Activated CD8-positive, alpha-beta memory T cell treated with anti-CD3 and anti-CD28 coated beads, Interleukin-2, amount 50 U/mL, for 4 hours (primary cell): ENCODE measurements at places on chromosomes 4 and X.
A peak's percentile ranks its signal among the peaks of the same experiment; 100 is the strongest.

GRCh38 chr4:46249516-46249915, 125.7 kb upstream of the GABRG1 start:
- no peak for DNase-seq

DNA sequence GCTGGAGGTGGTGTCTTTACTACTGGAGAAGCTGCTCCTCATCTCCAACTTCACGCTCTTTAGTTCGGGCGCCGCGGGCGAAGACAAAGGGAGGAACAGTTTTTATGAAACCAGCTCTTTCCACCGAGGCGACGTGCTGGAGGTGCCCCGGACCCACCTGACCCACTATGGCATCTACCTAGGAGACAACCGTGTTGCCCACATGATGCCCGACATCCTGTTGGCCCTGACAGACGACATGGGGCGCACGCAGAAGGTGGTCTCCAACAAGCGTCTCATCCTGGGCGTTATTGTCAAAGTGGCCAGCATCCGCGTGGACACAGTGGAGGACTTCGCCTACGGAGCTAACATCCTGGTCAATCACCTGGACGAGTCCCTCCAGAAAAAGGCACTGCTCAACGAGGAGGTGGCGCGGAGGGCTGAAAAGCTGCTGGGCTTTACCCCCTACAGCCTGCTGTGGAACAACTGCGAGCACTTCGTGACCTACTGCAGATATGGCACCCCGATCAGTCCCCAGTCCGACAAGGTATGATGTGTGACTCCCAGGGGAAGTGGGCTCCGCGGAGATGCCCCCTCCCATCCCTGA, 634 bp downstream of the LRAT start:
- DNase-seq = no peak

DNA sequence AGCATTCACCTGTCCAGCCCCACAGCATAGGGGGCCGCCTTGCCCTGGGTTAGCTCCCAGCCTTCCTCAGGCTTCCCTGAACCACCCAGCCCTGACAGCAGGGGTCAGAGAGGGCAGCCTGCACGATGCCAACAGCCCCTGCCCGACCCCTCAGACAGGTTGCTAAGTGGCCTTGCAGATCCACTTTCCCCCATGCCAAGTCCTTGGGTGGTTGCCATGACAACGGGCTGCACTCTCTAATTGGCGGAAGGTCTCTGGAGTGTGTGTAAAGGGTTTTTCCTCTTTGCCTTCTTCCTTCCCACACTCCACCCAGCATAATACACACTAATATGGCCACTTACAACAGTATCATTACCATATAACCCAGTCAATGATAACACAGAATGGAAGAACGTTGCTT, 99.6 kb upstream of the AFAP1 start:
- no peak for DNase-seq

- DNase-seq = no peak
Measured at GRCh38 chr4:107755841-107756356, 35.9 kb upstream of the PAPSS1 start.

DNA sequence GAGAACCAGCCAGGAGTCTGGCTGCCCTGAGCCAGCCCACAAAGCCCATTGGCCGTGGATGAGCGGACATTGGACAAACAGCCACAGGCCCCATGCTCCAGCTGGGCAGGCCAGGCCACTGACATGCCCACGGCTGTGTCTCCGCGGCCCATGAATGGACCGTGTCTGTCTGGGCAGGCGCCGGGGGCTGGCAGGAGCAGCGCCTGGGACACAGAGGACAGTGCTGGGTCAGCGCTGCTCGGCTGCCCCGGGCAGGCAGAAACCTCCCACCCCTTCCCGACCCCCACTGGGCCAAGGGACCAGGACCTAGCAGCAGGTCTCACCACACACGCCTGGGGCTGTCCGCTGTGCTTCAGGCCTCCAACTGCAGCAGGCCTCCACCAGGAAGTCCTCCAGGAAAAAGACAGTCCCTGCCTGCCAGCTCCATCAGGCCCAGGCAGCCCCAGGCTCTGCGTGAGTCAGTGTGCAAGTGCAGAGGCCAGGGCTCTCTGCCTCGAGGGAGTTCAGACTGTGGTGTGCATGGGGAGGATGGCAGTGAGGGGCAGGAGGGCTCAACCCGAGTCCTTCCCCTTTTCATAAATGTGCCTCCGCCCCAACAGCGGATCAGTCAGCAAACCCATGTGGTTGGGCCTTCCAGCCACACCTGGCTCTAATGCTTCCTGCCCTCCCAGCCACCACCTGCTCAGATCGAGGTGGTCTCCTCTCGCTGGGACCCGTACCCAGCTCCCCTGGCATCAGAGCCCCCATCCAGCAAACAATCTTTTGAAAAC, 17.2 kb upstream of the FGFR3 start:
- DNase-seq = no peak

GRCh38 chrX:13026877-13027652, 17.4 kb downstream of the FAM9C start:
- no peak for DNase-seq

- no peak for DNase-seq
Measured at GRCh38 chrX:53729751-53730150, 43.2 kb upstream of the HUWE1 start.

DNA sequence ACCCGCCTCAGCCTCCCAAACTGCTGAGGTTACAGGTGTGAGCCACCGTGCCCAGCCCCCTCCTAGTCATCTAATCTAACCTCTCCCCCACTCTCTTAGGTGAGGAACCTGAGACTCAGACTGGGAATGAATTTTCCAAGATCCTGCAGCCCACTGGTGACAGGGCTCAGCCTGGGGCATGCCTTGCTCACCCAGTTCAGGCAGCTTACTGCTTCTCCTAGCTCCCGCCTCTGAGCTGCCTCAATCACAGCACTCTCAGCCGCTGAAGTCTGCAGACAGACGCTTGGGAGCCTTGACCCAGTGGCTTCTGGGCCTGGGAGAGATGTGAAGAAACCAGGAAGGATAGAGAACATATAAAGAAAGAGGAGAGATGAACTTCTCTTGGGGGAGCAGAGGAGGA, 24.4 kb downstream of the PJA1 start:
- no peak for DNase-seq

- DNase-seq = no peak
Measured at GRCh38 chrX:24577091-24577490, 70.1 kb downstream of the PCYT1B start.

DNA sequence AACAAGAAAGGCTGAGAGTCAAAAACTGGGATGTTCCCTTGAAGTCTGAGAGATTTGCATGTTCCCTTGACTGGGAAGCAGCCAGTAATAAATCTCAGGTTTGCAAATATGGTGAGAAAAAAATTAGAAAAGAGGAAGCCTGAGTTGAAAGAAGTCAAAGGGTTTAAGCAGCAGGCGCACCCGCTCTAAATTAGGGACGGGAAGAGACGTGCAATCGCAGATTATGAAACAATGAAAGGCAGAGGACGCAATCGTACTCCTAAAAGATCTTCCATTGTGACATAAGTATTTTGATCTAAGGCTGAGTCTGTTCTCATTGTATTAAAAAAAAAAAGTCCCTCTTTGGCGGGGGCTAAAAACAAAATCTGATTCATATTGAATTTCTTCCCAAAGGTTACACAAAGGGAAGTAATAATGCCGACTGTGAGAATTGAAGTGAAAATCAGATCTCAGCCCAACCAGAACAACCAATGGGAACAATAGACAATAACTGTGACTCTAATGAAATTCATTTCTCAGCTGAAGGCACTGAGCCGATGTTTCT, 28.2 kb downstream of the SAT1 start:
- DNase-seq = no peak

- DNase-seq = no peak
Measured at GRCh38 chr4:124937993-124938392, 225.5 kb upstream of the ANKRD50 start.

DNA sequence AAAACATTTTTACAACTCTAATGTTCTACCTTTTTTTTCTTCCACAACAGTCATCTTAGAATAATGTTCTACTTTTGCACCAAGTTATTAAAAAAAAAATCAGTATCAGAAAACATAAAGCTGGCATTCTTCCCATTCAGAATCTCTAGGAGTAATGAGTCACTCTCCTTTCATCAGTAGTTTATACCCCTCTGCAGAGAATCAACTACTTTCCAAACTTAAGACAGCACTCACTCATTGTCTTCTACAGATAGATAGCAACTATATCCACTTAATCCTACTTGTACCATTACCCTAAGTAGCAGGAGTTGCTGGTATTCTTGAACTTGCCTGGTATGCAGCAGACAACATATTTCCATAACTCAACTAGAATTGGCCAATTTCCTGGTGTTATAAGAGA, 3.2 kb downstream of the TIGD4 start:
- DNase-seq = no peak

DNA sequence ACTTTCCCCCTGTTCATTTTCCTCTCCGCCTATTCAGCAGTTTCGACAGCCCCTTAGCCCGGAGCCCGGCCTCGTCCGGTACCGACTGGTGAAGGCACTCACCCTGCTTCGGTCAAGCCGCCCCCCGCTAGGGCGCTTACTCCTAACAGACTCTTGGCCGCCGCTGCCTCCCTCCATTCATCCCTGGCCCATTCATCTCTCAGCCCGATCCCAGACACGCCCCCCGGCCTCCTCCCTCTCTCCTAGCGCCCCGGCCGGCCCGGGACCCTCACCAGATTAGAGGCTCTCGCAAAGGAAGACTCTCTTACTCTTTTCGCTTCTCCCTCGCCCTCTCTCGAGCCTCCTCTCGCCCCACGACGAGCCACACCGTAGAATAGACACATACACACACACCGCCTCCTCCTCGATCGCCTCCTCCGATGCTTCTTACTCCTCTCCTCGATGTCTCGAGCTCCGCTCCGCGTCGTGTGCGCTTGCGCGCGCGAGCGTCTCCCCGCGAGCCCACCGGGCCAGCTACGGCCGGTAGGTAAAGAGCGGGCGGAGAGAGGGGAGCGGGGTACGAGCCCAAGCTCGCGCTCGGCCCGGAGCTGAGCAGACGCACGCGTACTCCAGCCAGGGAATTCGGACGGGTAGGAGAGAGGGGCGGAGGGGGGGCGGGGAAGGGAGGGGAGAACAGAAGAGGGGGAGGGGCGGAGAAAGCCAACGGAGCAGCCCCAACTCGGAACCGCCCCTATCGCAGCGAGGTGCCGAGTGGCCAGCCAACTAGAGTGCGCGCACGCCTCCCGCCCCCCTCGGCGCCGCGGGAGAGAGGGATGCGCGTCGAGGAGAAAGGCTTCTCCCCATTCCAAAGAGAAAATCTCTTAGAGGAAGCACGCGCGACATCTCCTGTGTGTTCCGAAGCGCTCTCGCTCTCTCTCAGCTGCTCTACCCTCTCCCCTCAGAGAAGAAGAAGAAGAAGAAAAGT, at the start of gene WNK3:
TSS of gene WNK3 (minus strand) at position 633 of the 964 bp plus-strand sequence.
- peak; percentile 32 for DNase-seq

DNA sequence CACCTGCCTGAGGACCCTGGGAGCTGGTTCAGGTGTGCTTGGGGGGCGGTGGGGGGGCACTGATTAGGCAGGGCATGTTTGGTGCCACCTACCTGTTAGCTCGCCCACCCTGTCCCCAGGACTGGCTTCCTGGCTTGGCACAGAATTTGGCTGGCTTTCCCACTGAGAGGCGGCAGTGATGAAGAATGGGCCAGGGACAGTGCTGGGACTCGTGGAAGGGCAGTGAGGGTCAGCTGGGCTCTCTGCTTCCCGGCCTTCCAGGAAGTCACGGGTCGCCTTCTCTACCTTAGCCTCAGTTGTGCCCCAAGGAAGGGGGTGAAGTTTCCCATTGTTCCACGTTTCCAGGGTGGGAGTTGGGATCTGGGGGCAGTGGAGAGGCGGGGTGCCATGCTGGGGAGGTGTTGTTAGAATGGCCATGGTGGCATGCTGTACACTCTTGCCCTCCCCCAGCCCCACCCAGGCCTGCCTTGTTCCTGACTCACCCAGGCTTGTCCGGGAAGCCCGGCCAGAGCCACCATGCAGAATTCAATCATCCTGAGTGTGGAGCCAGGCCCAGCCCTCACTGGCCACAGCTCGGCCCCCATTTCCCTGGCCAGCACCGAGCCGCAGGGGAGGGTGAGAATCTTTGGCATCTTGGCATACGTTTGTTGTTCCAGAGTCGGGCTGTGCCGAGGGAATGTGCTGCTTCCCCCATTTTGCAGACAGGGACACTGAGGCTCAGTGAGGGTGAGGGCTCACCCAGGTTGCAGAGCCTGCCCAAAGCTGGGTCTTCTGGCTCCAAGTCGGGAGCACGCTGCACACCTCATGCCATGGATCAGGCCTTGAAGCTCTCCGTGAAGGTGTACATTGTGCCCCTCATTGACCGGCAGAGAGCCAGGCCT, 21.9 kb upstream of the GPR78 start:
- no peak for DNase-seq

DNA sequence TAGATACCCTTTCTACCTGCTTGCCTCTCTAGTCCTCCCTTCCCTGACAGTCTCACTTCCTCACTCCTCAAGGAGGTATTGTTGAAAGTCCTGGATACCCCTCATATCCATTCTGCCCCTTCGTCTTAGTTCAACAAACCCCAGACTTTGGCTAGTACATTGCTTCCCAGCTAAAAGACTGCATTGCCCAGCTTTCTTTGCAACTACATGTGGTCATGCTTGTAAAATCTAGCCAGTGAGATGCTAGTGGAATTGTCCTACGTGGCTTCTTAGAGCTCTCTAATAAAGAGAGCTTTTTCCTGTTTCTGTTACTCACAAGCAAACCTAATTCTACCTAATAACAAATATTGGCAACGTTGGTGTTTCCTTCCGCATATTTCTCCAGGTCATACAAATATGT, 237.9 kb upstream of the PSAPL1 start:
- DNase-seq = no peak

DNA sequence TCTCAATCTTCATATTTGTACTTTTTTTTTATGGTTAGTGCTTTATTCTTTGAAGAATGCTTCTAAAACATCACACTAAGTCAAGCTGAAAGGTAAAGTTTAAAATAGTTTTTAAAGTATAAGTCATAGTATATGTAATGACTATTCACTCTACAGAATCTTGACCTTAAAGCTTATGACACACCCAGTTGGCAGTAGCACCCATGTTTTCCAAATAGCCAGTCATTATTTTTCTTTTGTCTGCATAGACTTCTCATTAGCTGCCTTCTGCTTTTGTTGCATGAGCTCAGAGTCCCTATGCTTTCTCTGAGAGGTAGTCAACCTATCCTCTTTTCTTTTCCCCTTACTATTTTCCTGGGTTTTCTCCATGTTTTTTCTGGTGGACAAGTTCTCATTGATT, 231.5 kb downstream of the PCDH18 start:
- no peak for DNase-seq

DNA sequence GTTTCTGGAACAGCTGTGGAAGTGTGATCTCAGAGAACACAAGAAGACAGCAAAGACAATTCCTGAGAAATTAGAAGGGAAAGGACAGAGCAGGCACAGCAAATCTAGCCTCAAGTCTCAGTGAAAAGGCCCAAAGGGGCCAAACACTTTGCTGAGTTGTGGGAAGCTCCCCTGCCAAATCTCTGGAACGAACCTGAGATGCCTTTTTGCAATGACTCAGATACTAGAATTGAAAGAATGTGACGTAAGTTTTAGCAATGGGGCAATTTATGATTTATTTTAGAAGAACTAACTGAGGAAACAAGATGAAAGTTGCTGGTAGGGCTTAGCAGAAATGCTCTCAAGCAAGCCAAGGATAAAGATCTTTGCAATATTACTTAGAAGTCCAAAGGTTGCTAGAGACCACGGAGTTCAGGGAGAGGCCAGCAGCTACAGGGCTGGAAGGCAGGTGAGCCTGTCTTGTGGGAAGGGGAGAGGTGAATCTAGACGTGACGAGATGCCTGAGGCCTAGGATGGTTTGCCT, 92.8 kb downstream of the AMELX start:
- DNase-seq = no peak

GRCh38 chr4:48300004-48300403, 30.4 kb upstream of the TEC start:
- DNase-seq = no peak

- peak; percentile 75 for DNase-seq
Measured at GRCh38 chrX:49186125-49187027, at the start of gene PRICKLE3. PRICKLE3 (minus strand) TSS chrX:49186373; CDS start chrX:49186297, 76 bp downstream.

- no peak for DNase-seq
Measured at GRCh38 chr4:128347930-128348660, 60.5 kb upstream of the PGRMC2 start.

GRCh38 chrX:35122756-35123155, 180.2 kb downstream of the FAM47B start:
- no peak for DNase-seq
